ENCODE measurements at places on chromosomes 11 and 22. TPM values are rescaled to one million over a fixed set of nuclear protein-coding genes. Genes with fewer than 3 reads are reported as not detected.

Gene FGF19
- total RNA-seq: not detected

Gene CCDC83
- not detected for total RNA-seq

Gene ENTHD1
- not detected for total RNA-seq

Gene BIK
- not detected for total RNA-seq

Gene CDC42BPG
- 0.62 TPM for total RNA-seq

Gene MPZL2
- total RNA-seq: not detected

Gene C11orf42
- not detected for total RNA-seq

Gene TREH
- not detected for total RNA-seq

Gene HOATZ
- total RNA-seq: not detected

Gene A4GALT
- total RNA-seq: 21.6 TPM

Gene SLC22A12
- not detected for total RNA-seq

Gene TUBA8
- 12.6 TPM for total RNA-seq

Gene ELMOD1
- 9.3 TPM for total RNA-seq

Gene OR8K3
- total RNA-seq: not detected

Gene FAM227A
- total RNA-seq: 1.6 TPM

Gene VSIG2
- total RNA-seq: not detected

Gene TRIM34
- total RNA-seq: 4.4 TPM

Gene SHISAL1
- total RNA-seq: 0.31 TPM

Gene TSSK2
- total RNA-seq: not detected

Gene TMPRSS6
- not detected for total RNA-seq

Measured in myocyte (in vitro differentiated cells).